ENCODE measurements at places on chromosomes 6 and 20. TPM values are rescaled to one million over a fixed set of nuclear protein-coding genes. Genes with fewer than 3 reads are reported as not detected.

The ECT2L gene
- total RNA-seq: not detected

The C20orf141 gene
- not detected for total RNA-seq

The MOG gene
- total RNA-seq: not detected

The CST1 gene
- total RNA-seq: 0.26 TPM

The BPIFB6 gene
- total RNA-seq: not detected

The MOXD1 gene
- 0.07 TPM for total RNA-seq

The UST gene
- total RNA-seq: 3.4 TPM

The AIF1 gene
- not detected for total RNA-seq

The ZNF165 gene
- 0.33 TPM for total RNA-seq

DNA sequence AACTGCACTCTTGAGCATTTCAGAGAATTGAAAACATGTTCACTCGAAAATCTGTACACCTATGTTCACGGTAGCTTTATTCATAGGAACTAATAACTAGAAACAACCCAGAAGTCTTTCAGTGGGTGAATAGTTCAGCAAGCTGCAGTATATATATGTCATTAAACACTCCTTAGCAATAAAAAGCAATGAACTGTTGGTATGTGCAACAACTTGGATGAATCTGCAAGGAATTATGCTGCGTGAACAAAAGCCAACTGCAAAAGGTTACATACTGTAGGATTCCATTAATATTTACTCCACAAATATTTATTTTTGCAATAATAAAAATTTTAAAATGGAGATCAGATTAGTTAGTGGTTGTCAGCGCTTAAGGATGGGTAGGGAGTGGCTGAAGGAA lies 22.1 kb upstream of the FKBP1A start:
- no peak for DNase-seq

DNA sequence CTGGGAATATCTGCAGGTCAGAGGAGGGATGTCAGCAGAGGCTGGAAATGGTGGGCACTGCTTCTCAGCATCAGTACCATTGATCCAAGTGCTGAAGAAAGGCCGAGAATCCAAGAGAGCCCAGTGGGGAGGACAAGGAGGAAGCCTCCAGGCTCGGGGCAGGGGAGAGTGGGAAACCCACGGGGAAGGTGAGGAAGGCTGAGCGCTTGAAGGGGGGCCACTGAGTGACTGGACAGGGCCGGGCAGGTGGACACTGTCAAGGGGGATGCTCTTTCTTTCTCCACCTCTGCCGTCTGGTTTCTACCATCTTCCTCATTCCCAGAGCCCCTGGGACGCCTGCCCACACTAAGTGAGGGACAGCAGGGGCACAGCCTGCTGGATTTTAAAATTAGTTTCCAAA lies 335.0 kb downstream of the CDH4 start:
- no peak for DNase-seq

DNA sequence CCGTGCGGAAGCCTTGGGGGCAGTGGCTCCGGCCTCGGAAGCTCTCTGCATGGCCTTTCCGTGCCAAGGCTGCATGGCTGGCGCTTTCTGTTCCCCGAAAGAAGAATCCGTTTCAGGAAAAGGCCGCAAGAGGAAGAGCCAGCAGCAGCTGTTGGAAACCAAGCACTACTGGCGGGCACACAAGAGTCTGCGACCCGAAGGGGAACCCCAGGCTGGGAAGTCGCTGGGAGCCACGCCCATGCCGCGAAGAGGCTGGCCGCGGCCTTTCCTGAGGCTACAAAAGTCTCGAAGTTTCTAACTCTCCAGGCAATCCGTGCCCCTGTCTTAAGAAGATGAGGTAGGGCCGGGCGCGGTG lies at the start of gene CGAS:
CGAS (minus strand) TSS at position 191 of the 355 bp plus-strand sequence; CDS start at position 75, 116 bp downstream.
- no peak for DNase-seq

- DNase-seq: no peak
Observed at GRCh38 chr6:85771925-85772430, 129.3 kb upstream of the SYNCRIP start.

GRCh38 chr6:143543435-143543834 lies 31.9 kb upstream of the FUCA2 start:
- no peak for DNase-seq

DNA sequence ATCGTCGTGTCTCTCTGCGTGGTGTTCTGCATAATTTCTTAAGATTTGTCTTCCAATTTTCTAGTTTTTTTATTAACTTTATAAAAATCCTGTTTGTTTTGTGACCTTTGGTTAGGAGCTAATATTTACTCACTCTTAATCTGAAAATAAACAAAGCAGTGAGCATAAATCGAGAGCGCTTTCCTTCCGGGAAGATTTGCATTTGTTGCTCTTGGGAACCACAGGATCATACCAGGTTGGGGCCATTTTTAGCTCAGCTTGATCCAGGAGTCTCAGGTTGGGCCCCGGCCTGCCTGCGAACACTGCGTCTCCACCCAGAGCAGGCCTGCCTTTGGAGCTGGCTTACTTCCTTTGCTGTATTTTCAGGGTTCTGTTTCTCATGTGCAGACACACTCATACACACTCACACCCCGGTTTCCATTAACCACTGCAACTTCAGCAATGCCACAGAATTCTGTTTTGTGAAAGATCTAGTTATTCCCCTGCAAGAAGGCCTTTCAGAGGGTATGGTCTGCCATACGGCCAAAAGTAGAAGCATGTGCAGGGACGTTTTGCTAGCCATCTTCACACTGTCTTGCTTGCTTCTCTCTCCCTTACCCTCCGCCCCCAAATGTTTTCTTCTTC lies 17.3 kb downstream of the BPHL start:
- DNase-seq: no peak

- no peak for DNase-seq
Observed at GRCh38 chr6:160679402-160679769, 15.3 kb upstream of the LPA start.

GRCh38 chr6:125294036-125294435 lies 7.7 kb downstream of the HDDC2 start:
- no peak for DNase-seq

DNA sequence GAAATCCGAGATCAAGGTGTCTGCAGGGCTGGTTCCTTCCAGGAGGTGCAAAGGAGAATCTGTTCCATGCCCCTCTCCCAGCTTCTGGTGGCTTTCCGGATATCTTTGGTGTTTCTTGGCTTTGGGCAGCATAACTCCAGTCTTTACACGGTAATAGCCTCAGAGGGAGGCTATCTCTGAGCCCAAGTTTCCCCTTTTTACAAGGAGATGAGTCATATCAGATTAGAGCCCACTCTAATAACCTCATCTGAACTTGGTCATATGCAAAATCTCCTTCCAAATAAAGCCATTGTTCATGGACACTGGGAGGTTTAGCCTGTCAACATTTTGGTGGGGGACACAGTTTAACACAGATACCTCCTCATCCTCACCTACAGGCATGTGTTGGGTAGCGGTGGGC lies 213.7 kb downstream of the ATXN1 start:
- no peak for DNase-seq

GRCh38 chr20:62607366-62608217 lies 34.7 kb upstream of the SLCO4A1 start:
- no peak for DNase-seq

DNA sequence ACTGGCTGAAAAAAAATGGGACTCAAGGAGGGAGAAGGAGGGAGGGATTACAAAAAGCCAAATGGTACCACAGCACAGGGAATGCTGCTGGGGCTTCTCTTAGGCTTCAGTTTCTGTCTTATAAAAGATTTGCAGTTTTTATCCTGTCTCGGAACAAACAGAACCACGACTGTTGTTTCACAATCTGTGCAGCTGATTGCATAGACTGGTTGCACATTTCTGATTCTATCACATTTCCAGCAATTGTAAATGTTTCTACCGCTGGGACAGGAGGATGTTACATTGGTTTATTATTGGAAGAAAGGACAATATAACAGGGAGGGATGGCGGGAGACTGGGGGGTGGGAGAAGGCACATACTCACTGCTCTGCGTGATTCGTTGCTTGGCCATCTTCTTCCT lies 73.5 kb upstream of the ARID1B start:
- DNase-seq: no peak

DNA sequence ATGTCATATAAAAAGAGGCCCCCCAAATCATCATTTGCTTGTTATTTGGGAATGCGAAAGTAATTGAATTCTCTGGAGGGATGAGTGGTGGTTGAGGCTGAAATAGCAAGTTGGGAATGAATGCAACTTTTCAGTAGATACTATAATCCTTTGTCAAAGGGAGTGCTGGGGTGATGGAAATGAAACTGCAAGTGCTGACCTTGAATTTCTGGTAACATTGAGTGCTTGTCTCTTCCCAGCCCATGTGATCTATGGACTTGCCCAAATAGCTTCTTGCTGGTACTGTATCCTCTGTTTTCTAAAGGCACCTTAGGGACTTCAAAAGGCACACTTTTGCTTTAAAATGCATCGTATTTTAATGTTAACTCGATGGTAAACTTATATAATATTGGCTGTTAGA lies 14.8 kb downstream of the PAQR8 start:
- DNase-seq: no peak

DNA sequence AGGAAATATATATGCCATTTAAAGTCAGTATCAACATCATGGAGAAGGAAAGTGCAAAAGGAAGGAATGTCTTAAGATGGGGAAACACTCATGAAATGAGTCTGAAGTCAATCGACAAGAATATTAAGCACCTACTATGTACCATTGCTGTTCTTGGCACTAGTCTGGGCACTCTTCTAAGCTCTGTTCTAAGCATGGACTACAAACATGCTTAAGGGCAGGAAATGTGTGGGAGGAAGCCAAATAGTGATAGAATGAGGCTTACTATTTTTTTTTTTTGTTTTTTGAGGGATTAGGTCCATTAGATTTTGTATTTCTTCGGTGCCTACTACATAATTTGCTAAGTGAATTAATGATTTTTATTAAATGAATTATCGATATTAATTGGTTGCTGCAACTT lies 83.8 kb upstream of the SUPT3H start:
- DNase-seq: no peak

DNA sequence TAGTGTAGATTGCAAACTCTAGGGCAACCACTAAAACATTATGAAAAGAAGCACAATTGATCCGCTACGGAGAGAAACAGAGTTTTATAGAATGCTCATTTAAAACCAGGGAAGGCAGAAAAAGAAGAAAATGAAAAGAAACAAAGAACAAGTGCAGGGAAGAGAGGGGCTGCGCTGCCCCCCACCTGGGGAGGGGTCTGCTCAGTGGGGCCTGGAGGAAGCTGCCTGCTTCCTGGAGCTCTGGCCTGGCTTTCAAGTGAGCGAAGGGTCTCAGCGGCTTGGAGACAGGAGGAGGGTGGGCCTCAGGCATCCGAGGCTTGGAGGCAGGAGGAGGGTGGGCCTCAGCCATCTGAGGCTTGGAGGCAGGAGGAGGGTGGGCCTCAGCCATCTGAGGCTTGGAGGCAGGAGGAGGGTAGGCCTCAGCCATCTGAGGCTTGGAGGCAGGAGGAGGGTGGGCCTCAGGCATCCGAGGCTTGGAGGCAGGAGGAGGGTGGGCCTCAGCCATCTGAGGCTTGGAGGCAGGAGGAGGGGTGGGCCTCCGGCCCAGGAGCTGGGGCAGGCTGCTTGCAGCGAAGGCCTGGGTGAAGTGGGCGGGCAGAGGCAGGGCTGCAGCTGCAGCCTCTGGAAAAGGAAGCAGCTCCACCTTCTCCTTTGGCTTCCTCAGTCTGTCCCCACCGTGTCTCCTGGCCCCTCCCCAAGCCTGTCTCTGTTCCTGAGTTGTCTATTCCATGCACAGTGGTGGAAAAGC lies 406.3 kb downstream of the TAF4 start:
- no peak for DNase-seq

- DNase-seq: no peak
Observed at GRCh38 chr6:121584586-121585369, 149.3 kb downstream of the GJA1 start.

GRCh38 chr6:144332177-144332576 lies 47.0 kb downstream of the UTRN start:
- DNase-seq: no peak

DNA sequence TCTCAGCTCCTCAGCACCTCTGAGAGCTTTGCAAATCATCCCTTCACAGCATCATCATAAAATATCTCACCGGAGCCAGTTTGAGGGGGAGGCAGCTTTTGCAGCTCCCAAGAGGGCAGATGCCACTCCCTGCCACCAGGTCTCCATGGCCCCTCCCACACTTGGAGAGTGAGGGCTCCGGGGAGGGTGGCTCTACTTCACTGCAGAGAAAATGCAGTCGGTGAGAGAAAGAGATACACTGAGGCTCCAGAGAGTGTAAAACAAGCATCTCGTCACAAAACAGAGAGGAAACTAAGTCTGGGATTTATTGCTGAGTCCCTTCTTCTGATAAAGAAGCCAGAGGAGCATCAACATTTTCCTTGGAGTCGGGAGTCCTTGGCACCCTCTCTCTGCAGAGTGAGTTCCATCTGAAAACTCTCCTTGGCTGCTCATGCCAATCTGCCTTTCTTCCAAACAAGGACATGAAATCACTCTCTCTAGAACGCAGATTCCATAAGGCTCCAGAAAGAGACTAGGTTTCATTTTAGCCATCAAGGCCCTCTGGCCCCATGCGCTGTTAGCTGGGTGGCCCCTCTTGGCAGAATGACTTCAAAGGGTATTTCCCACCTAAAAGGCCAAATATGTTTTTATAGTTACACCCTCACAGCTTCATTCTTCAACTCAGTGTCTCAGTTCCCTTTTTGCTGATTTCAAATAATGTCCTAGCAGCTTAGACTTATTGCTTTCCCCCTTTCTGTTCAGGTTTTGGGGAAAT lies 70.6 kb upstream of the F13A1 start:
- no peak for DNase-seq

DNA sequence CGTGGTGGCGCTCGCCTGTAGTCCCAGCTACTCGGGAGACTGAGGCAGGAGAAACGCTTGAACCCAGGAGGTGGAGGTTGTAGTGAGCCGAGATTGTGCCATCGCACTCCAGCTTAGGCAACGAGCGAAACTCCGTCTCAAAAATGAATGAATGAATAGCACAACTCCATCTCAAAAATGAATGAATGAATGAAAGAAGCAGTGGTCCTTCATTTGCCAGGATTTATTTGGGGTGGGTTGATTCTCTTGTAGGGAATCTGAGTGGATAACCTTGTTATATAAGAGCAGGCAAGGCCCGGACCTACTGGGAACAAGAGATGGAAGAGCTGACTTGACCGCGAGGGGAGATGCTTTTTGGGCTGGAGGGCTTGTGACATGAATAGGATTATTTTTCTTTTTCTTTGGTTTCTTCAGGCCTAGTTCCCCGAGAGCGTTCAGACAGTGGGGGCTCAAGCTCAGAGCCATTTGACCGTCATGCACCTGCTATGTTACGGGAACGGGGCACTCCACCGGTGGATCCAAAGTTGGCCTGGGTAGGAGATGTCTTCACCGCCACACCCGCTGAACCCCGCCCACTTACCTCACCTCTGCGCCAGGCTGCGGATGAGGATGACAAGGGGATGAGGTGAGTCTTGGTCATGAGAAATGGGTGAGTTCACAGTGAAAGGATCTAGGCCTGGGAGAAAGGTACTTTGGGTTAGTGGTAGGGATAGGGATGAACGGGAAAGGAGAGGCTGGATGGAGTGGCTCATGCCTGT lies 9.8 kb downstream of the PRRC2A start:
- no peak for DNase-seq

GRCh38 chr6:79878142-79878748 lies 69.1 kb downstream of the ELOVL4 start:
- DNase-seq: no peak

- DNase-seq: no peak
Observed at GRCh38 chr20:11101696-11102095, 427.9 kb upstream of the JAG1 start.

- no peak for DNase-seq
Observed at GRCh38 chr6:69668916-69669315, 127.9 kb downstream of the LMBRD1 start.

- DNase-seq: no peak
Observed at GRCh38 chr20:24453869-24454268, 15.6 kb upstream of the SYNDIG1 start.

Data from pulmonary artery endothelial cell (primary cell).